ENCODE measurements at places on chromosomes 7 and 10.
A peak's percentile ranks its signal among the peaks of the same experiment; 100 is the strongest.

- DNase-seq, result no peak
Observed at GRCh38 chr7:95318501-95319100, 5.7 kb downstream of the PON1 start.

GRCh38 chr10:72828294-72828693 lies 65.2 kb upstream of the OIT3 start:
- DNase-seq, result no peak

GRCh38 chr10:15369256-15370211 lies 1.6 kb downstream of the FAM171A1 start:
- no peak for DNase-seq

GRCh38 chr7:70389531-70390151 lies 742.3 kb upstream of the GALNT17 start:
- no peak for DNase-seq

- no peak for DNase-seq
Observed at GRCh38 chr7:70421319-70421718, 710.6 kb upstream of the GALNT17 start.

DNA sequence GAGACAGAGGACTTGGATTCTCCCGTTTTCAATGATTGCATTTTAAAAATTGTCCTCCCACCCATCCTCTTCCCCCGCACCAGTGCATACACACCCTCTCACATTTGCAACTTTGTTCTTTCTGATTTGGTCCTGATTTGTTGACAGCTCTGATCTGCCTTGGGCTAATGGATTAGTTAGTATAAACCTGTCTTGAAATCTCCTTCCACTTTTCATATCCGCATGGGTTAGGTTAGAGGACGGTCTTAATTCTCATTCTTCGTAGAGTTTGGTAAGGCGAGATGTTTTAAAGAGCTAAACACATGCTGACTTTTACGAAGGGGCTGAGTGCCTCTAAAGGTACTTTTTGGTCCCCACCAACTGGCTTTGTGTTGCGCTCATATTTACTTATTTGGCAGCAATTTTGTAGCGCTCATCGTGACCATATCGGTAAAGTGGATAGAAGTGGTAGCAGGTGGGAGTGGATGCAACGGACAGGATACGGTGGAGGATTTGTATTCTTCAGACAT lies 1.1 kb downstream of the AHR start:
- DNase-seq, result peak; percentile 32

- peak; percentile 70 for DNase-seq
Observed at GRCh38 chr7:12909483-12909882, 222.1 kb downstream of the ARL4A start.

DNA sequence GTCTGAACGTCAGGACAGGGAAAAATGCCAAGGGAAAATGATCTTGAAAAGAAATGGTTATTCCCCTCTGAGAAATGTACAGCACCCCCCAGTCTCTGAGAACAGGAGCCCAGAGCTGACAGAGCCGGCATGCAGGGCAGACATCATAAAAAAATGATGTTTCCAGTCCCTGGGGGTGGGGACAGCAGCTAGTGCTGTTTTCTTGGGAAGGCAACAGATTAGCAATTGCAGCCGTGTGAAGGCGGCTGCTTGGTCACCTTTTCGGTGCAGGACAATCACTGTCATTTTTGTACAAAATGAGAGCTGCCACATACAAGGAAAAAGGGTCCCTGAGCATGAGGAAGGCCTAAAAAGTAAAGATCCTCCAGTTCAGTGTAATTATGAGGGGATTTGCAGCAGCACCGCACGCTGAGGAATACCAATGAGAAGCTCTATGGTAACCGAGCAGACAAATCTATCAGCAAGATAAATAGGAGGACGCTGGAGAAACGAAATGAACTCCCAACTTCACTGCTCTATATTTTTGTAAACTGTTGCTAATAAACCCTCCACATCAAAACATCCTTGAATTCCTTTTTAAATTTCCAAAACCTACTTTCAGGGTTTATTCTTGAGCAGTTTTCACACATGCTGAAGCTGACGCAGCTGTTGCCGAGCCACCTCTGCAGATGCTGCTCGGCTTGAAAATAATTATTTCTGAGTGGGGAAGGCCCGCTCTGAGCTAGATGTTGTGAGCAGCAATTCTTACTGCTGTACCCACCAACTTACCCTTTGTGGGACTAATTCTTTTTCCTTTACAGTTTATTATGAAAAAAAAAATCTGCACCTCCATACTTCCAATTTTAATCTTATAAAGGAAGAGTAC lies 98.2 kb upstream of the NEBL start:
- no peak for DNase-seq

All from epithelial cell of esophagus (primary cell).